ENCODE measurements at places on chromosomes 4 and X.

DNA sequence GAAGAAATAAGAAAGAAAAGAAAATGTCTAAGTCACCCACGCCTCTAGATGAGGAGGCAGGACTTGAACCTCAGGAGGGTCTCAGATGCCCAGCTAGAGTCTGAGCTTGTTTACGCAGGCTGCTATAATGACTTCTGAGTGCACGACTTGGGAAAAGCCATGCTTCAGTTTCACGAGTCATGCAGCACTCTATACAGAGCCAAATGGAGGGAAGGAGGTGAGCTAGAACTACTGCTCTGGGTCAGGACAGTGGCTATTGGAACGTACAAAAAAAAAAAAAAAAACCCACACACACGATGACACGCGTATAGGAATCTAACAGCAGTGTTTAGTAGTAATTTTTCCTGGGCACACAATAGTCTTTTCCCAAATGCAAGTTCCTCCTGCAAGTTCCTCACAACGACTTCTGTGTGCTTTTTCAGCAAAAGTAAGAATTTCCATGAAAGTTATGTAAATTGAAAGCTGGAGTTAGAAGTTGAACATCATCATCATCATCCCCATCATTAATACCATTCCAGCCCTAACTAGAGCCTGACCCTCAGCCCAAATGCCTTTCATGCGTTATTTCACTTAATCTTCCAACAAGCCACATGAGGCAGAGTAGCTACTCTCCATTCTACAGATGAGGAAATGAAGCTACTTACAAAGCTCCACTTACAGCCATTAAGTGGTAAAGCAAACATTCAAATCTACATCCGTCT, 36.6 kb downstream of the IRF2 start:
- peak; percentile 2 for DNase-seq

DNA sequence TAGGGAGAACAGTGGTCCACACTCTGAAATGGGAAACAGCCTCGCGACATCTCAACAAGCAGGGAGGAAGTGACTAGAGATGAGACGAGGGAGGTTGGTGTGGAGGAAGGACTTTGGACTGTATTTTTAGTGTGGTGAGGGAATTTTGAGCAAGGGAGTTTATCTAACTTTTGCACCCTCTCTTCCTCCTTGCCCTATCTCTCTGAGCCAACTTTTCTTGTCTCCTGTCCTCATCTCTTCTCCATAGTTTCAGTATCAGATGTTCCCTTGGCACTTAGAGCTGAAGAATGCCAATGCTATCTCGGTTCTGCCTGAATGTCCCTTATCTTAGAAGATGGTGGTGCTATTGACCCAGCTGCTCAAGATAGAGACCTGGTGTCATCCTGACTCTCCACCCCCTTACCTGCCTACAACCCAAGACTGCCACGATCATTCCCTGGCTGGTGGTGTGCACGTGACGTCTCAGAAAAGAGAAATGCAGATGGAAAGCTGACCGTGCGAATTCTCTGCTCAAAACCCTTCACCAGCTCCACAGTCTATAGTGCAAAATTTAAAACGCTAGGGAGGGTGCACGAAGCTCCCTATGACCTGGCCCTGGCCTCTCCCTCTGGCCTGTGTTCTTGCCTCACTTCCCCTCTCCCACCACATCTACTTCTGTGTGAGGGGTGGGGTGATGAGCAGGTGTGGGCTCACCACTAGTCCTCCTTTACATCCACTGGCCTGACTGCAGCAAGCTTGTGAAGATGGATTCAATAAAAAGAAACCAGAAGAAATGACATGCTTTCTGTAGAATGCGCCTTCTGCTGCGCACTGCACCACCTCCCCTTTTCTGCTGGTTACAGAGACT, 20.9 kb downstream of the MPP1 start:
- DNase-seq = no peak

DNA sequence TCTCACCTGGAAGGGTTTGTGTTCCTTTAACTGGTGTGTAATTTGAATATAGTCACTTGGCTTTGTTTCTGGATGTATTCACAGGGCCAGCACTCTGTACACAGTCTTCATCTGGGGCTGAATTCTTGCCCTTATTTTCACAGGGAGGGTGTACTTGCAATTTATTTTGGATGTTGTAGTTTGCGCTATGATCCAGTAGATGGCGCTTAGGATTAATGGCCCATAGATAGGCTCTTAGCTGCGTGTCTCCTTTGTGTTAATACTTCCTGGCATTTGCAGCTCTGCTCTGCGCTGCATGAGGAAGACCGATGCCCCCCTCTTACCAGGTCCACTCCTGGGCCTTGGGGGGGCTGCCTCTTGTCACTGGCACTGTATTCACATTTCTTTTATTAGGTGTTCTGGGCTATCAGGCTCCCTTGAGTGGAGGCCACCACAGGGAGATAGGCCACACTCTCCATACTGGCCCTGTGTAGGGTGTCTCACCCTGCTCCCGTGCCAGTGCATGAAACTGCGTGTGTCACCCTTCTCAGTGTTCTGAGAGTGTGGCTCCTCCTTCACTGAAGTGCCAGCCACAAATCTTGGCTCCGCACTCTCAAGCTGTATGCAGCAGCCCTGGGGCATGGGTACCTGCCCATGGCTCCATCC, 562.2 kb downstream of the ZIC3 start:
- no peak for DNase-seq

- no peak for DNase-seq
Observed at GRCh38 chrX:16119353-16120220, 3.8 kb upstream of the GRPR start.

- DNase-seq = no peak
Observed at GRCh38 chr4:138051157-138051556, 191.0 kb downstream of the SLC7A11 start.

DNA sequence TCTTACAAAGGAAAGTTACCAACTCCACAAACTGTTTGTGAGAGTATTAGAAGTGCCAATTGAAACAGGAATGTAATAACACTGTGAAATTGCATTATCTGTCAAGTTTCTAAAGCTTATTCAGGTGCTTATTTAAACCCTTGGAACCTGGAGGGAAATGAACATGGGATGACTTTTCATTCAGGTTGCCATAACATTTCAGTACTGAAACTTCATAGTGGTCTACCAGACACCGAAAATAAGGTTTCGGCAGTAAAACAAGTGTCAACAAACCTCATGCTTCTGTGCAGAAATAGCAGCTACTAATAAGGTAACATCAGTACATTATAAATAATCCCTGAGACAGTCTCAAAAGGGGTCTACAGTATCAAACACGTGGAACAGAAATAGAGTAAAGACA, 890.7 kb upstream of the INTU start:
- no peak for DNase-seq

DNA sequence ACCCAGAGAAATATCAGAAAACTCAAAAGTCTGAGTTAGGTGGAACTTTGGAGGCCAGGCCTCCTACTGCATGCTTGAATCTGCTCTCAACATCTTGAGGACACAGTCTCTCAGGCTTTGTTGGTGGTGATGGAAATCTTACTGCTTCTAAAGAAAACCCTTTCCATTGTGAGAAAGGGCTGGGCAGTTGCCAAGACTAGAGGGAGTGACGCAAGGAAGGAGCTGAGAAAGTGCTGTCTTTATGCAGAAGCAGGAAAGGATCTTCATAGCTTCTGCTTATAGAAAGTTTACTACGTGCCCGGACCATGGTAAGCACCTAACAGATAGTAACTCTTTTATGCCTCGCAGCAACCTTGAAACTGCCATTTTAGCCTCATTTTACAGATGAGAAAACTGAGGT, 2.4 kb upstream of the CRMP1 start:
- DNase-seq = no peak

DNA sequence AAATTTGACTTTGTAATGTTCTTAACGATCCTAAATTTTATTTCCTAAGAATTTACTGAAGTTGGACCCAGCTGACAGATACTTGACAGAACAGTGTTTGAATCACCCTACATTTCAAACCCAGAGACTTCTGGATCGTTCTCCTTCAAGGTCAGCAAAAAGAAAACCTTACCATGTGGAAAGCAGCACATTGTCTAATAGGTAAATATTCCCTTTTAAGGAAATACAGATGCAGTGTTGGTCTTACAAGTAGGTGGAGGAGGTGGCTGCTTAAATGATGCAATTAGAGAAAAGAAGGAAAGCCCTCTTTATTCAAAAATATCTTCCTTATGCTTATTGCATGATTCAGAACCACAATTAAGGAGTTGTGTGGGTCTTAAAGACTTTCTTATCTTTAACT, 73.5 kb downstream of the RS1 start:
- DNase-seq = no peak

GRCh38 chrX:150475461-150475860, 93.0 kb upstream of the MTM1 start:
- no peak for DNase-seq

GRCh38 chrX:19720236-19720635, 167.2 kb downstream of the SH3KBP1 start:
- no peak for DNase-seq

GRCh38 chr4:89365776-89366175, 58.2 kb upstream of the GPRIN3 start:
- DNase-seq = no peak

Measured in NCI-H2107 (cell line).